ENCODE measurements at places on chromosomes 5 and 9.

DNA sequence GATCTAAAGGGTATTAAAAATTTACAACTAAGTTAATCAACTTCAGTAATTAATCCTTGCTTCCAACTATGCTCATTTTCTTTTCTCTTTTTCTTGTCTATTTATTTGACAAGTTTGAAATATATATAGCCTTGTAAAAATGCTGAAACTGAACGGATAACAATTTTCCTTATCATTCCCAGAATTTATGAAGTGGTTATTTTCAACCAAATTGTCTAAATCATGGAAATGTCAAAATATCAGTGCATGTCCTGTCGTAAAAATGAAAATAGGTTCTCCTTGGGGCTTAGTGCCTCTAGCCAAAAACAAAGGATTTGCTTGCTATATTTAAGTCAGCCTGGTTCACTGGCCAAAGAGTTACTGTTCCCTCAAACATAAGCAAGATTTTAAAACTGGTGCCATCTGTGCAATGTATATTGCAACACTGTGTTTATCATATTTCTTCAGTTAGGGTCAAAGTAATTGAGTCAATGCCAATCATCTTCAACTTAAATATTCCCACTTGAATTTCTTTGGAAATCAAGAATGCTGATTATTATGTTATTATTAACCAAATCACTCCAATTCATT lies 798.3 kb downstream of the MAT2B start:
- no peak for DNase-seq

DNA sequence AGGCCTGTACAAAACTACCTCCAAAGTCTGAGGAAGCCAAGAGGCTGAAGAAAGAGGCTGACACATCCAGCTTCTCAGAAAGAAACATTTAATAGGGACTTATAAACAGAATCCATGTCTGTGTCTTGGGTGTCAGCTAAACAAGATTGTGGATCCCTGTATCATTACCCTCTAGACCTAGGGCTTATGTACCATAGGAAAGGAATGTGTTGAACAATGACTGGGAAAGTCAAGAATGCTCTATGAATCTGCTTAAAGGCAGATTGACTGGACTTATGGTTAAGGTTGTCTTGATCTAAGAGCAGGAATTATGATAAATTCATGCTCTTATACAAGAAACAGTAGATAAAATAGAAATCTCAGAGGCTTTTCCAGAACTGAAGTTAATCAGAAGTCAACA lies 335.7 kb upstream of the RPS23 start:
- DNase-seq, result no peak

GRCh38 chr5:163509291-163509951 lies 4.0 kb downstream of the MAT2B start:
- DNase-seq, result no peak

- DNase-seq, result no peak
These were observed 7.5 kb upstream of the UBE2R2 start for GRCh38 chr9:33809506-33809905.

- no peak for DNase-seq
These were observed 27.2 kb upstream of the SLC36A2 start for GRCh38 chr5:151374539-151374938.

DNA sequence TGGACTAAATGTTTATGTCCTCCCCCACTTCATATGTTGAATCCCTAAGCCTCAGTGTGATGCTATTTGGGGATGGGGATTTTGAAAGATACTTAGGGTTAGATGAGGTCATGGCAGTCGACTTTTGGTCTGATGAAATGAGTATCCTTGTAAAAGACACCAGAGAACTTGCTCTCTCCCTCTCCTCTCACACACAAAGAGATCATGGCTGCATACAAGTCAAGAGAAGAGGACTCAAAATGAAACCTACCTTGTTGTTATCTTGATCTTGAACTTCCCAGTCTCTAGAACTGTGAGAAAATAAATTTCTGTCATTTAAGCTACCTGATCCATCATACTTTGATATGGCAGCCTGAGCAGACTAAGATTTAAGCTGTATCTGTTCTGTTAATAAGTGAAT lies 144.0 kb upstream of the HAPLN1 start:
- DNase-seq, result no peak

DNA sequence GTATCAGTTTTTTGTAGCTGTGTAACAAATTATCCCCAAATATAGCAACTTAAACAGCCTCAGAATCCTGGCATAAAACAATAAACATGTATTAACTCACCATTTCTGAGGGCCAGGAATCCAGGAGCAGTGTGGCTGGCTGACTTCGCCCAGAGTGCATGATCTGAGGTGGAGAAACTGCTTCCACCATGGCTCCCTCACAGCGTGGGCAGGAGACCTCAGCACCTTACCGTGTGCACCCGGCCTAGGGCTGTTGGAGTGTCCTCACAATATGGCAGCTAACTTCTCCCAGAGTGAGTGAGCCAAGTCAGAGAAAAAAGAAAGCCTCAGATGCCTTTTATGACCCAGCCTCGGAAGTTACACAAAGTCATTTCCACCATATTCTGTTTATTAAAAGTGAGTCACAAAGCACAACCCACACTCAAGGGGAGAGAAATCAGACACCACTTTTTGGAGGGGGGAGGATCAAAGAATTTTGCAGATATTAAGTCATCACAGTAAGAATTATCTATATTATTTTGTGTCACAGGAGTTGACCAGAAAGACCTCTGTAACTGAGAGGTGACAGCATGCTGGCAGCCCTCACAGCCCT lies 59.6 kb downstream of the TSTD2 start:
- no peak for DNase-seq

- no peak for DNase-seq
These were observed 4.2 kb downstream of the SGCD start for GRCh38 chr5:156331181-156331580.

- DNase-seq, result no peak
These were observed 76.6 kb downstream of the MAPKAP1 start for GRCh38 chr9:125630436-125630835.

- no peak for DNase-seq
These were observed 242.5 kb downstream of the MLLT3 start for GRCh38 chr9:20379804-20380225.

- no peak for DNase-seq
These were observed 16.4 kb upstream of the MATR3 start for GRCh38 chr5:139277171-139277570.

DNA sequence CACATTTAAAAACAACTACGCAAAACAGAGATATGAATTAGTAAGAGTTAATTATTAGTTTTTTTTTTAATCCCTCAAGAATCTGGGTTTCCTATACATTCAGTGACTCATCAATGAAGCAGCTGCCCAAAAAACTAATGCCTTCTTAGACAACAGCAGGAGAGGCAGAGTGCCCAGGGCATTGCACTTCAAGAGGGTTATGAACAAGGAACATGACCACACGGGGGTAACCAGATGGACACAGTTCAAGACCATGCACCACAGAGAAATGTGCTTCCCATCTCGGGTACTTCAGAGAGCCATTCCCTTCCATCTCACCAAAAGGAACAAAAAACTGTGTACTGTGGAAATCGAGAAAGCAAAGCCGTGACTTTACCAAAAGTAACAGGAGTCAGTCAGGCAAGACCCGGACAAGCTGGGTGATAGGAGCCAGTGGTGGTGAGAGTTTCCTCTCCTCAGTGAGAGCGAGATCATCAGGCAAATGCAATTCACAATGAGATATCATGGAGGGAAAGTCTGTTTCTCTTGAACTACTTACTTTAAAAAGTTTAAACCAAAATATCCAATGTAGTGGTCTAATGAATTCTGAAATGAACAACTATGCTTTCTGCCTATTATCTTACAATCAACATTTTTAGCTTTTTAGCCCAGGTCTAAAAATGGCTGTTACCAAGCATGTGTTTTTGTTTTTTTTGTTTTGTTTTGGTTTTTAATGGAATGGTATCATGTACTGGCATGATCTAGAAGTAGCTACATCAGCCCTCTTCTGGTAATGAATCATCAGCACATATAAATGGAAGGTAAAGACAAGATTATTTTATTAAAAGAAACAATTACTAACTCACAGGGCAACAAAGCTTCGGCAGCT lies 192.1 kb downstream of the TSSK1B start:
- DNase-seq, result no peak

DNA sequence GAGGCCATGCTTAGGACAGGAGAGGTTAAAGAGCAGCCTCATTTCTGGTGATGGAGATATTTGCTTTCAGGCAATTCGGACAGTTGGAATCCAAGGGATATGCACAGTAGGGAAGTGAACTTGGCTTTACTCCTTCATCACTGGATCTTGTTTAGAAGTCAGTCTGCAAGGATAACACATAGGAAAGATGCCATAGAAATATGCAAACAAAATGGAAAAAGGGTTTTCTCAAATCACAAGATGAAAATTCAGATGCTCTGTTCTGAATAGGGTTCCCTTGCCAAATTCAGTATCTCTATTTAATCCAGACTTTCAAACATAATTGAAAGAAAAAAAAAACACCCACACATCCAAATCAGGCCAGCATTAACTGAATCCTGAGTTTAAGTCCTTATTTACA lies 166.9 kb downstream of the MEF2C start:
- DNase-seq, result no peak
